Stimulated activated CD8-positive, alpha-beta memory T cell treated with anti-CD3 and anti-CD28 coated beads, Interleukin-15, amount 100 ng/mL, for 24 hours (primary cell): ENCODE measurements at places on chromosomes 4 and X.

GRCh38 chrX:48938721-48939425 lies 18.5 kb downstream of the OTUD5 start:
- no peak for DNase-seq

GRCh38 chrX:10245886-10246285 lies 89.1 kb downstream of the CLCN4 start:
- no peak for DNase-seq

DNA sequence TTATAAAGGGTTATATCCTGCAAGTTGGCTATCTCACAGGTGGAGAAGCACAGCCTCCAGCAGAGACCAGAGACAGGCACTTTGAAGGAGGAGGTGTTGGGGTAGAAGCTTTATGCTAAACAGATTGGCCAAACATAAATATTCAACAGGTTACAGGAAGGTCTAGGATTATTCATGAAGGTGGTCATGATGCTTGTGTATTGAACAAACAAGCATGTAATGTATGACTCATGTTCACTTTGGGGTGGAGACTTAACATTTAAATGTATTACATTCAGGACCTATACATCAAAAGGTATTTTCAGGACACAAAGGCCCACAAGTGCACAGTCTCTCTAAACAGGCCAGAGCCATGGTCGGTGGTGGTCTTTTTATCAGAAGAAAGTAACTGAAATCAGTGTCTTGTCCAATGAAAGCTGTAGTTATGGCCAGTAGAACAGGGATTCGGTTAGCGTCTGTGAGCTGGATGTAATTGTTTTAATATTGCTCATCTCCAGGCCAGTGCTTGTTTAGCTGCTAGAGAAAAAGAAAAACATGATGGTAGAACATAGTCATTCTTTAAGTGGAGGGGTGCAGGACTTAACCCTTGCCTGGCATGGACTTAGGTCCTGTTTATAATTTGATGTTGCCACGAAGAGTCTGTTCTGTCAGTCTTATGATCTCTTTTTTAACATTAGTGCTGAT lies 555.2 kb upstream of the PCDH10 start:
- no peak for DNase-seq

GRCh38 chr4:76607266-76607799 lies 172.3 kb downstream of the SHROOM3 start:
- DNase-seq: no peak

GRCh38 chr4:2484993-2485392 lies 16.1 kb downstream of the RNF4 start:
- peak; percentile 21 for DNase-seq

GRCh38 chr4:165514739-165515138 lies 135.9 kb downstream of the CPE start:
- no peak for DNase-seq
